ENCODE measurements at places on chromosomes 12 and 14. TPM values are rescaled to one million over a fixed set of nuclear protein-coding genes. Genes with fewer than 3 reads are reported as not detected.

Gene ABCC9
- total RNA-seq, result 44.6 TPM

Gene TNFAIP2
- total RNA-seq, result 60.2 TPM

Gene ABHD12B
- not detected for total RNA-seq

Gene ARPC3
- total RNA-seq, result 108 TPM

Gene CLEC4E
- 0.81 TPM for total RNA-seq

Gene TAS2R20
- total RNA-seq, result 0.27 TPM

Gene DNAJC22
- total RNA-seq, result 0.47 TPM

Gene KLRB1
- 0.24 TPM for total RNA-seq

Gene UNC119B
- 14.2 TPM for total RNA-seq

Gene SLC5A8
- total RNA-seq, result not detected

Gene CFAP54
- total RNA-seq, result 0.97 TPM

Gene KCNMB4
- total RNA-seq, result 2.6 TPM

Gene IGF1
- total RNA-seq, result 75.9 TPM

Gene SIX1
- total RNA-seq, result 0.77 TPM

Gene VSIG10
- 9.3 TPM for total RNA-seq

Gene NKX2-1
- total RNA-seq, result not detected

Gene PROX2
- total RNA-seq, result not detected

Gene PAWR
- 23.7 TPM for total RNA-seq

Gene GLIPR1
- total RNA-seq, result 28.8 TPM

Gene SMIM41
- 0.27 TPM for total RNA-seq

Gene LIN7A
- total RNA-seq, result 16.1 TPM

Gene BTBD6
- total RNA-seq, result 37.7 TPM

Gene ERC1
- total RNA-seq, result 53.4 TPM

Gene RPS29
- total RNA-seq, result 895 TPM

Gene TMPRSS12
- total RNA-seq, result not detected

Gene IQSEC3
- total RNA-seq, result 1.4 TPM

Gene DBX2
- 0.13 TPM for total RNA-seq

Gene PRR4
- 0.29 TPM for total RNA-seq

Gene TMEM119
- 4.3 TPM for total RNA-seq

Gene BMAL2
- total RNA-seq, result 4.8 TPM

Gene FITM1
- 103 TPM for total RNA-seq

Gene PZP
- 0.42 TPM for total RNA-seq

Gene TAMALIN
- total RNA-seq, result 25.3 TPM

Gene AQP5
- total RNA-seq, result 1.0 TPM

Gene SLC25A47
- not detected for total RNA-seq

Gene KCNH3
- total RNA-seq, result 0.44 TPM

Gene TDRD9
- total RNA-seq, result 3.5 TPM

Gene SLC7A7
- total RNA-seq, result 12.0 TPM

Gene RFX4
- not detected for total RNA-seq

Gene TSHR
- not detected for total RNA-seq

Gene SDSL
- 4.2 TPM for total RNA-seq

Gene FAIM2
- 25.9 TPM for total RNA-seq

Gene MYF5
- not detected for total RNA-seq

Gene HOXC12
- not detected for total RNA-seq

Gene PLCZ1
- total RNA-seq, result not detected

Gene SYCP3
- not detected for total RNA-seq

Gene RAD52
- 6.4 TPM for total RNA-seq

Gene PLA2G1B
- total RNA-seq, result not detected

Gene LTBR
- total RNA-seq, result 66.6 TPM

Gene EIF2S3B
- total RNA-seq, result 0.41 TPM

Gene TRMT5
- 8.3 TPM for total RNA-seq

Gene ACACB
- 172 TPM for total RNA-seq

Gene KRT6C
- not detected for total RNA-seq

Gene SP7
- not detected for total RNA-seq

Gene C1QL4
- not detected for total RNA-seq

Gene SPIC
- not detected for total RNA-seq

Gene GPR84
- 0.29 TPM for total RNA-seq

Gene NRIP2
- total RNA-seq, result 2.8 TPM

Gene TROAP
- total RNA-seq, result not detected

All from left cardiac atrium (tissue), 4 donors.